Testis (tissue), 5 donors: ENCODE measurements at places on chromosomes 5 and 9. TPM values are rescaled to one million over a fixed set of nuclear protein-coding genes. Genes with fewer than 3 reads are reported as not detected.

DNA sequence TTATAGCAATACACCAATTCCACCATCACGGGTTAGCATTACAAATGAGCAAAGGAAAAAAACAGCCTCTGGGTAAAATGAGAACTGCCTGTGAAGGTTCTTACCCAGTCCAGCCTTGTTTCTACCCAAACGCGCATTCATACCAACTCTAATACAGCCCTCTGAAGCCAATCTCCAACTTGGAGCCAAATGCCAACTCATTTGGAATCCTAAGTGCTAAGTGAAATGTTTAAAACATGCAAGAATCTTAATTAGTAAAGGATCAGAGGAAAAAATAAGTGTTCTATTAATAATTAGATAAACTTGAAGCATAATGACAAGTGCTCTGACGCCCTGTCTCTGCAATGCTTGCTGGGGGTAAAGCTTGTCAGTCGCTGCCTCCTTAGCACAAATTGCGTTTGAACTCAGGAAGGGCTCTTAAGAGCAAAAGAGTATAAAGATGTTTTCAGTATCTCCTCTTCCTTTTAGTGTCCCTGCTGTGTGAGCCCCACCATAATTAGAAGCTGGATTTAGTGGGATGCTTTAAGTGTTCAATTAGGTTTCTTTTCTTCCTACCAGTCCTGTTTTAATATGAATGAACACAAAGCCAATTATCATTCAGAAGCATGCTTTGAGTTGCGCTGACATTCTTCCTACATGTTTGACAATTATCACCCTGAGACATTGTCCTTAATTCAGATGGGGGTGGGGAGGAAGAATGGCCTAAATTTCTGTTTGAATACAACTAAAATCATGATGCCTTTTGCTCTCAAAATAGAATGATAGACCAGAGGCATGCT is 537.6 kb downstream of the DTWD2 start:
- no peaks in the 10 kb centered on the region for H3K4me1 ChIP-seq
- no peaks in the 10 kb centered on the region for H3K27me3 ChIP-seq
- no peak for DNase-seq
- H3K27ac ChIP-seq: no peak overlapping the region

DNA sequence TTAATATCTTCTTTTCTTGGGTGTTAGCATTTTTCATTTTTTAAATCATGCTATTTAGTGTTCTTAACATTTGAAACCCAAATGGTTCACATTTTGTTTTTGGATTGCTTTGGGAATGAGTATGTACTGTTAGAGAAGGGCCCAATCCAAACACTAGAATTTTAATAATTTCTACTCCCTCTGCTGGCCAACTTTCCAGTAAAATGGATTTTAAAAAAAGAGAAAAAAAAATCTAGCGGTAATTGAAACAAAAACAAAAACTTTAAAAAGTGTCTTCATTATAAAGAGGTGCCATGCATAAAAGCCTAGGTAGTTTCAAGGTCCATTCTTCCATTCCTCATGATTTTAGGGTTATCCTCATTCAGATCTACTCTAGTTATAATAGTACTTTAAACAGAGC is 32.1 kb upstream of the RICTOR start:
- no peak overlapping the region for H3K4me3 ChIP-seq
- DNase-seq: no peak
- H3K27me3 ChIP-seq: no peaks in the 10 kb centered on the region
- no peaks in the 10 kb centered on the region for H3K4me1 ChIP-seq
- H3K36me3 ChIP-seq: no peaks in the 10 kb centered on the region
- H3K27ac ChIP-seq: no peak overlapping the region

DNA sequence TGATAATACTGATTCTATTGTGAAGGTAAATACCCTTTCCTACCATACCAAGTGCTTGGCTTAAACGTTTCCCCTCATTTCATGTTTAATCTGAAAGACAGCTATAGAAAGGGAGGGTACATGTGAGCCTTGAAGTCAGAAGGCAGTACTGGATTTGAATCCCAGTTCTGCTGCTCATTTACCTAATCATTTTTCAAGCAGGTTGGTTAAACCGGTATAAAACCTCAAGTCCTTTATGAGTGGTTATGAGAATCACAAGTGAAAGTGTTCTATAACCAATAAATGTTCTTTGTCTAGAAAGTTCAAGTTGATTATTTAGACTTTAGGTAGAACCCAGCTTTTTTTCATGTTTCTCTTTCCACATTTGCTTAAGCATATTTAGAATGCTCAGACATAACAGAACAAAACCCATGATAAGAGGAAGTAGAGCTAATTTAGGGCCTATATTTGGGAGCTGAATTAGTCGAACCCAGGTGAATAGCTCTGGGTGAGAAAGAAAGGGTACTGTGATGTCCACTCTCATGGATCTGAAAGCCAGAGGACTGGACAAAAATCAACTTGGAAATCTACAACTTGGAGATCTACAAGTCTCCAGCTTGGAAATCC is 29.7 kb upstream of the F2RL2 start:
- no peaks in the 10 kb centered on the region for H3K27me3 ChIP-seq
- no peak for DNase-seq
- no peaks in the 10 kb centered on the region for H3K36me3 ChIP-seq
- no peak overlapping the region for H3K4me3 ChIP-seq
- no peaks in the 10 kb centered on the region for H3K4me1 ChIP-seq
- no peak overlapping the region for H3K27ac ChIP-seq

DNA sequence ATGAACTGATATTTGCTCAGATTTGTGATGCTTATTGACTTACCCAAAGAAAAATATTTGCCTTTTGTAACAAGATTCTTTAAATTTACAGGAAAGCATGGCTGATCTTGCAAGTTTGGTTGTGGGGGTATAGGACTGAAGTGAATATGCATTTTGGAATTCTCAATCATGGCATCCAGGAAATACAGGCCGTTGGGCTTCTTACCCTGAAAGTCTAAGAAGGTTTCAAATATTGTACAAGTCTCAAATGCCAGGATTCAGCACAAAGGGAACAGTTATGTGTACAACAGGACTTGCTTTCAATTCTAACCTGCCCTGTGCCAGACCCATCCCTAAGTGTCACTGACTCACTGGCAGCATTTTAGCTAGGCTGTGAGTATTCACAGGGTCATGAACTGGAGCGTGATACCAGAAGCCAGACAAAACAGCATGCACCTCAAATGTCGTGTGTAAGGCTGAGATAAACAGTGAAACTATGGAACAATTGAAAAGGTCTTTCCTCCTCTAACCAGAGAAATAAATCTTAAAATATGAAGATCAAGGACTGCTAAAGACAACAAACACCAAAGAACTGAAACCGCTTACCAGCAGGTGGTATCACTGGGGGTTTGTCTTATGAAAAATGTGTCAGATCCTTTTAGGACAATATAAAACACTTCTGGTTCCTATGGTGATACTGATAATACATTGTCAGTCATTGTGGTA is 168.6 kb upstream of the RGMB start:
- H3K27ac ChIP-seq: no peak overlapping the region
- no peak for DNase-seq
- no peaks in the 10 kb centered on the region for H3K4me1 ChIP-seq
- H3K36me3 ChIP-seq: no peaks in the 10 kb centered on the region
- no peaks in the 10 kb centered on the region for H3K27me3 ChIP-seq

GRCh38 chr9:106077731-106078130 is 383.4 kb downstream of the TMEM38B start:
- no peak overlapping the region for H3K4me3 ChIP-seq
- H3K27me3 ChIP-seq: no peaks in the 10 kb centered on the region
- H3K4me1 ChIP-seq: no peaks in the 10 kb centered on the region
- no peak for DNase-seq
- H3K27ac ChIP-seq: no peak overlapping the region
- no peaks in the 10 kb centered on the region for H3K36me3 ChIP-seq

Gene PPP2R2B
- 32.0 TPM for total RNA-seq

DNA sequence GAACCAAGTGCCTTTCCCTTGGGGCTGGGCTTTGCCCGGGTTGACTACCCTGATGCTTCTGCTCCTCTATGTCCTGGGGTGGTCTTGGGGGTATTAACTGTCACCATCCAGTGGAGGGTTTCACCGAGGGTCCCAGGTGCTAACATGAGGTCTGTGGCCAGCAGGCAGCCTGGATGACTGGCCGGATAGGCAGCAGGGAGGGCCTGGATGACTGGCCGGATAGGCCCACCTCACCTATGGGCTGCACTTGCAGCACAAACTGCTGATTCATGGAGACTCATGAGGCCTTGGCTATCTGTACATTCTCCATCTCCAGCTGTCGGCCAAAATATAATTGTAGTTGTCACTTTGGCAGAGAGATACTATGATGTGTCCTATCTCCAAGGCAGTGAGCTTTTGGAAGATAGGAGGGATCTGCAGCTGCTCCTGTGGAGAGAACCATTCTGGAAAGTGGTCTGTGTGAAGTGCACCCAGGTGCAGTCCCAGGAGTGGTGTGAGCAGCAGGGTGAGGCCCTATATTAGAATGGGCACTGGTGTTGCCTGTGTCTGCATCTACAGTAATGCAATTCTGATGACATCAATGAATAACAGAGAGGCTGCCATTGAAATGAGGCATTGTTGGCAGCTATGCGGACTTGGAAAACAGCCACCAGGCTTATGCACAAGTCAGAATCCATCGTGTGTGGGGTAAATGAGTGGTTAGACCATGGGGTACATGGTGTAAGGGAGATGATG is 26.3 kb upstream of the CDKN2AIPNL start:
- no peak for DNase-seq
- H3K27me3 ChIP-seq: no peaks in the 10 kb centered on the region
- H3K4me3 ChIP-seq: no peak overlapping the region
- H3K36me3 ChIP-seq: no peaks in the 10 kb centered on the region
- no peak overlapping the region for H3K27ac ChIP-seq
- peaks cover 7% of the 10 kb centered on the region for H3K4me1 ChIP-seq

Gene DBH
- total RNA-seq: 0.06 TPM

- no peak overlapping the region for H3K27ac ChIP-seq
- H3K4me3 ChIP-seq: no peak overlapping the region
- no peaks in the 10 kb centered on the region for H3K4me1 ChIP-seq
- no peaks in the 10 kb centered on the region for H3K36me3 ChIP-seq
- H3K27me3 ChIP-seq: no peaks in the 10 kb centered on the region
- DNase-seq: no peak
Observed at GRCh38 chr9:126386776-126387175, 60.1 kb downstream of the MVB12B start.

DNA sequence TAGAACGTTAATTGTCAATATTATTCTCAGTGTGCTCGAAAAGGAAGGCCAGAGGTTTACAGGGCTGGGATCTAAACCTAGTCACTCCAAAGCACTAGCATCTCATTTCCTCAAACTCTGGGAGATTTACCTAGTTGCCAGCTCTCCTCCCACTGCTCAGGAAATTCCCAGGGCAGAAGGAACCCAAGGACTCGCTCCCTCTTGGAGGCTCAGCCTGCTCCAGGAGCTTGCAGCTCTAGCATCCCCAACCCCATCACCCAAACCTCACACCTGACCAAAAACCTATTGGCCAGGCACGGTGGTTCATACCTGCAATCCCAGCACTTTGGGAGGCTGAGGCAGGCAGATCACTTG is 26.0 kb downstream of the SERINC5 start:
- H3K4me3 ChIP-seq: no peak overlapping the region
- no peaks in the 10 kb centered on the region for H3K27me3 ChIP-seq
- H3K4me1 ChIP-seq: peaks cover 9% of the 10 kb centered on the region
- no peak overlapping the region for H3K27ac ChIP-seq
